Activated CD4-positive, alpha-beta T cell treated with anti-CD3 and anti-CD28 coated beads, Interleukin-2, amount 50 U/mL, for 4 hours (primary cell): ENCODE measurements at places on chromosomes 5 and 9.
A peak's percentile ranks its signal among the peaks of the same experiment; 100 is the strongest.

GRCh38 chr5:173531863-173532262 is 84.6 kb downstream of the BOD1 start:
- DNase-seq: no peak

- DNase-seq: no peak
Observed at GRCh38 chr9:114272739-114273431, 50.0 kb upstream of the ORM1 start.

GRCh38 chr9:99326112-99326916 is 104.2 kb downstream of the SEC61B start:
- DNase-seq: no peak

- DNase-seq: peak; percentile 73
Observed at GRCh38 chr5:172984244-172984953, 828 bp downstream of the ATP6V0E1 start.
